Posterior cingulate gyrus (tissue), 11 donors: ENCODE measurements at places on chromosomes 4 and X.
A peak's percentile ranks its signal among the peaks of the same experiment; 100 is the strongest.

- DNase-seq: peak; percentile 97
Measured at GRCh38 chr4:165378745-165379677, at the start of gene CPE. CPE (plus strand) TSS chr4:165379008; CDS start chr4:165379222, 214 bp downstream.

DNA sequence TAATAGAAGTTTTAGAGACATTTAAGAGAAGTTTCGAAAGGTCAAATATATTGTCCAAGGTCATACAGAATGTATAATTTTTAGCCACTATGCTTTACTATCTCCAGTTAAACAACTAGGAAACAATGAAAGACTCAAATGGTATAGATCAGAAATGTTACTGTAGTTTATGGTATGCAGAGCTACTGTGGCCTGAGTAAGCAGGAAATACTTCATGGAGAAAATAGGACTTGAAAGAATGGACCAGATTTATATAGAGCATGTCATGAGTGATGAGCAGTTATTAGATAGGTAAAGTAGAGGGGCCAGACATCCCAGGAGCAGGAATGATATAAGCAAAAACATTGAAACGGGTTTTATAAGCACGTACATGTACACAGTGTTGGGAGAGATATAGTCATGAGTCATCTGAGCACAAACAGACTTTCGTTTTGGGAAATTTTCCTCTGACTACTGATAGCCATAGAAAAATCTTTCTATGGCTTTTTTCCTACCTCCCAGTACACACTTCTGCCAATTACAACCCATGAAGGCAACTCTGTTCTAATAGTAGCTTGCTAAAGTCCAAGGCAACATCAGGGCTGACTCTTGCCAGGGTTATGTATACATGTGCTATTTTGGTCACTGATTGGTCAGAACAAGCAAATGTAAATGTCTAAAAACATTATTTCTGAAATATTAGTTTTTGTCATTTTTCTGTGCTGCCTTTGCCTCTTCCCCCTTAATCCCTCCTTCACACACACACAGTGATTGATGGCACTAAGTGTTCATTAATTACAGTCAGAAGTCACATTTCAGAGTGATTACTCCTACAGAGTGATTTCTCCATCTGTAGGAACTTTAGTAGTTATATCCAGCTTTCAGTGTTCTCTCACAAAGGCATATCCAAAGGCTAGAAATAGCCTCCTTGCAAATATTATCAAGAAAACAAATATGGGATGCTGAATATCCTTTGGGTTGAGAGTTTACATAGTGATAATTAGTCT lies 198.7 kb downstream of the ENOX2 start:
- no peak for DNase-seq

DNA sequence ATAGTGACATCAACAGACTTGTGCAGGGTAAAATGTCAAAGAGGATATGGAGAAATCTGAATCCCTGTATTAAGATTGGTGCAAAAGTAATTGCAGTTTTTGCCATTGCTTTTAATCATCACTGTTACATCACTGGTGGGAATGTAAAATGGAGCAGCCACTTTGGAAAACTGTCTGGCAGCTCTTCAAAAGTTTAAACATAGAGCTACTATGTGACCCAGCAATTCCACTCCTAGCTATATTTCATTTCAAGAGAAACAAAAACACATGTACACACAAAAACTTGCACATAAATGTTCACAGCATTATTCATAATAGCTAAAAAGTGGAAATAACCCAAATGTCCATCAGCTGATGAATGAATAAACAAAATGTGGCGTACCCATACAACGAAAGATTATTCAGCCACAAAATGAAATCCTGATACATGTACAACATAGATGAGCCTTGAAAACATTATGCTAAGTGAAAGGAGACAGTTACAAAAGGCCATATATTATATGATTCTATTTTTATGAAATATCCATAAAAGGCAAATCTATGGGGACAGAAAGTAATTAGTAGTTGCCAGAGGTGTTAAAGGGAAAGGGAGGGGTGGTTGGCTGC lies 106.4 kb downstream of the AMELX start:
- DNase-seq: no peak

DNA sequence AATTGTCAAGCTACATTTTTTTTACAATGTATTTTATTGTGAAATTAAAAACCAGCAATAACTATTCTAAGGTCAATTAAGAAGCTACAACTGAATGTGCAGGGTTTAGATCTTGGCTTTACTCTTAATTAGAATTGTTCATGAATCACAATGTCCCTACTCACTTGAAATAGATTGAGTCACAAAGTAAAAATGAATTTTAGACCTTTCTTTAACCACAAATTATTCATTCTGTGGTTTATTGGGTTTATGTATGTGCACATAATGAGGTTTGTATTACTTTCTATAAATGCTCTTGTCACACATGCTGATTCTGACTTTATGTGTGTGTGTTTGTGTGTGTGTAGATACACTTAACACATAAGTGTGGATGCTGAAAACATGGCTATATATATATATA lies 647.0 kb upstream of the AADAT start:
- no peak for DNase-seq

- DNase-seq: no peak
Measured at GRCh38 chr4:94457692-94458106, 6.0 kb downstream of the PDLIM5 start.

DNA sequence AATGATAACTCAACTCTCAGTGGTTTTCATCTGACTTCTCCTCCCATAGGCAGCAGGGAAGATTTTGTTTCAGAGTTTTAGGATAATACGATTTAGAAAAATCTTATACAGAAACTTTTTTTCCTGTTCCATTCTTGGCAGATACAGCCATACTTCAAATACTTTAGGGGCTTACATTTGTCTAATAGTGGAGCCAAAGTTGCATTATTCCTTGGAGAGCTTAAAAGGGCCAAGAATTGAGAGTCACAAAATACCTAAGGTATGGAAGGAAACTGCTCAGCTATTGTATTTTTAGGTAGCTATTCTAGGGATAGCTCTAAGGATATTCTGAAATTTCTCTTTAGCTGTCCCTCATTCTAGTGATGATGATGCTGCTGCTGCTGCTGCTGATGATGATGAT lies 132.9 kb upstream of the PTCHD1 start:
- DNase-seq: no peak

- no peak for DNase-seq
Measured at GRCh38 chrX:56314334-56314733, 82.2 kb downstream of the KLF8 start.

DNA sequence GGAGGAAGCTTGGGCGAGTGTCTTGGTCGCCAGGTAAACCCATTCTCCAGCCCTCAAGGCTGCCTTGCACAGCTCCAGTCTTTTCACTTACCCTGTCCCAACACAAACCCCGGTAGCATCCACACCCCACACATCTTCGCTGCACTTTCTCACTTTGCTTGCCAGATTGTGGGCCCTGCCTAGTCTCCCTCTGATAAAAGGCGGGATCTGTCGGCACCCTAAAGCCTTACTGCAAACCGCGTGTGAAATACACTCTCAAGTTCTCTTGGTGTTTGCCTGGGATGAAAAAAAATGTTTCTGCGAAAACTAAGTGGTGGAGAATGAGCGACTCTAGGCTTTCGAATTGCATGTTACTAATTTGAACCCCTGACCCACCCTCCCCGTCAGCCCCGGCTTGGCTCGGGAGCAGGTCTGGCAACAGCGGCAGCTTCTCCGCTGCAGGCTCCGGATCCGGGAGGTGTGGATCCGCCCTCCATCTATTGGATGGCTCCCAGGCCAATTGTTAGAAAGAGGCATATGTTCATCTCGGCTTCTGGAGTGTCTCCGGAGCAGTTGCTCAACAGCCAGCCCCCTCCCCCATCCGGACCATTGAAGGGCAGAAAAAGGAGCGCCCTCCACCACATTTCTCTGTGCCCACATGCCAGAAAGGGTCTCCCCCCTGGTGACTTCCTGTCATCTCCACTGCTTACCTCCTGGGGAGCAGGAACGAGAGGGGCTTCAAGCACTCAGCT lies 3.0 kb upstream of the CITED1 start:
- peak; percentile 52 for DNase-seq

DNA sequence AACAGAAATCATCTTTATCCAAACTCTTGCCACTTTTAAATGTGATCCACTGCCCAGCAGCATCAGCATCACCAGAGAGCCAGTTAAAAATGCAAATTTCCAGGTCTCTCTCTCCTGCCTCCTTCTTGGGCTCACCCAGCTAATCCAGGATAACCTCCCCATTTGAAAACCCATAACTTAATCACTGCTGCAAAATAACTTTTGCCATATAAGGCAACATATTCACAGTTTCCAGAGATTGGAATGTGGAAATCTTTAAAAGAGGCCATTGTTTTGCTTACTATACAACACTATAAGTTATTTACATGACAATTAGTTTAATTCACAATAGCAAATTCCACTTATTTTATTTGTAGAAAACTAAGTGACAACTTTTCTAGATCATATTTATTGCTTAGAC lies 4.8 kb upstream of the EXOSC9 start:
- DNase-seq: no peak

GRCh38 chrX:43677993-43678392 lies 21.9 kb downstream of the MAOA start:
- DNase-seq: no peak

DNA sequence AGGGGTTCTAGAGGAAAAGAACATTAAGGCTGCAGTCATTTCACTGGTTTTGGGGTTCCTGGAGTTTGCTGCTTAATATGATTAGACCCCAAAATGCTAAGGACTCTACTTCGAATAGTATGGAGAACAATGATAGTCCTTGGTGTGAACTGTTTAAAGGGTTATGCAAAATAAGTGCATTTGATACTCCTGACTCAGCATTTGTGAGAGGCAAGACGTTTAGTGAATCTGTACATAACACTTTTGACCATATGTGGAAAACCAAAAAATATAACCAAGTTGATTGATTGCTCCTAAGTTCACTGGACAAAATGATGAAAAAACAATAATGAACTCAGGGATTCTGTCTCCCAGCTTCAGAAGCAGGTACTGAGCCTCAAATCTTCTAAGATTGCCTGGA lies 414.1 kb downstream of the SH3BGRL start:
- DNase-seq: no peak

DNA sequence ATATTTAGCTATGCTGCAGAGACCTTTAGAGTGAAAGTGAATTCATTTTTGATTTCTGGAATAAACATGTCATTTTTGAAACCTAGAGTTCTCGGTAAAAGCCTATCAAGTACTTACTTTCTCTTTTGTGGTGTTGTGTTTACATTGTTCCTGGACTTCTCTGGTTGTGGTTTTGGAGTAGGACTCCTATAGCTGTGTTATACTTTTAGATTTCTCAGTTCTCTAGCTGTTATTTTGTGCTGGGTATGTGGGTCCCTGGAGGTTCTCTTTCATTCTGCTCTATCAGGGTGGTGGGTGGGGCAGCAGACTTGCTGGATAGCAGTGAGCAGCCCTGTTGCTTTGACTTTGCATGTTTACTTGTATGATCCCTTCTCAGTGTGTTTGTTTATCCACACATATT lies 25.6 kb upstream of the MSMO1 start:
- no peak for DNase-seq

- no peak for DNase-seq
Measured at GRCh38 chr4:32196950-32197688, 1477.0 kb downstream of the PCDH7 start.

DNA sequence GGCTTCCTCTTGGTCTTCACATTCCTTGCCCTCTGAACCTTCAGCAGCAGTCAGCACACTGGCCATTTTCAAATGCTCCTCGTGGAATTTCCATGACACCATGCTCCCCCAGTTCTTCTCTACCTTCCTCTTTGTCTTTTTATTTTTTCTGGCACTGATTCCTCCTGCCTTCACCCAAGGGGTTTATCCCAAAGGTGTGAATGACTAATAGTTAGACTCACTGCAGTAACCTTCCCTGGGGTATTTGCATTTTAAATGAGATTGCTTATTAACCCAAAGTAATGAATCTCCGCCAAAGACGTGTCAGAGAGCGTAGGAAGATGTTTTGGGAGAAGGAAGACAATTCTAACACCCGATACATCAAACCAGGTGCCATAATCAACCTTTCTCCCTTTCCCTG lies 36.2 kb downstream of the CD40LG start:
- no peak for DNase-seq

DNA sequence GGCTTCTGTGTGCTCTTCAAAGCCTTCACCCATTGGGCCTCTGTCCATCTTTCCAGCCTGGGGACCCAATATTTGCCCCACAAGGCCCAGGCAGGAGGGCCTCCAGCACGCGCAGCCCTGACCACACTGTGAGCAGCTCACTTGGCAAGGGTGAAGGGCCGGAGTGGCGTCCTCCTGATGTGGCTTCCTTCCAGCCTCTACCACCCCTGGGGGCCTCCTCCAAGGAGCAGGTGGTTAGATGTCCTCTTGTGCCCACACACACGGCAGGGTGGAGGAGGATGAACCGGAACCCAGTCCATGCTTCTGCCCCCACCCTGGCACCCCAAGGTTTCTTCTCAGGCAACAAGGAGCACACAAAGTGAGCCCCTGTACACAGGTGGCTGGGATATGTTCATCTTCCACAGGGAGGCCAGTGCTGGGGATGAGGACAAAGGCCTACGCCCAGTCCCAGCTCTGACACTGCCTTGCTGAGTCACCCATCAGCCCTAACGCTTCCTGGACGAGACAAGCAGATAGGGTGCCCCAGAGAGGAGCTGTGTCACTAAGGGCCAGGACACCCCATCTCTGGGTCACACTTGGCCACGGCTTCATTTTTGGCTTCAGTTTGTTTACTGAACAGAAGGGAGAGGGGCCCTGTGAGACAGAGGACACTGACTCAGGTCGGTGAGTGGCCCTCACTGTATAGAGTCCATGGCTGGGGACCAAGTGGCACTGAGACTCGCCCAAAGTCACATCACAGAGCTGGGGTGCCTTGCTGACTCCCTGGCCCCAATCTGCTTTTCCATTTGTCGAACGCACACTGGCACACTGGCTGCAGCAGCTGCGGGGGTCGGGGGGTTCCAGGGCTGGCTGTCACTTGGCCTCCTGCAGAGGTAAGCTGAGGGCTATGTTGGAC lies 1.9 kb downstream of the UBL4A start:
- DNase-seq: no peak

GRCh38 chrX:142096253-142096652 lies 108.8 kb downstream of the MAGEC2 start:
- DNase-seq: no peak

- DNase-seq: no peak
Measured at GRCh38 chr4:166290426-166290825, 417.4 kb downstream of the TLL1 start.
